ENCODE measurements at places on chromosomes 4 and X.

DNA sequence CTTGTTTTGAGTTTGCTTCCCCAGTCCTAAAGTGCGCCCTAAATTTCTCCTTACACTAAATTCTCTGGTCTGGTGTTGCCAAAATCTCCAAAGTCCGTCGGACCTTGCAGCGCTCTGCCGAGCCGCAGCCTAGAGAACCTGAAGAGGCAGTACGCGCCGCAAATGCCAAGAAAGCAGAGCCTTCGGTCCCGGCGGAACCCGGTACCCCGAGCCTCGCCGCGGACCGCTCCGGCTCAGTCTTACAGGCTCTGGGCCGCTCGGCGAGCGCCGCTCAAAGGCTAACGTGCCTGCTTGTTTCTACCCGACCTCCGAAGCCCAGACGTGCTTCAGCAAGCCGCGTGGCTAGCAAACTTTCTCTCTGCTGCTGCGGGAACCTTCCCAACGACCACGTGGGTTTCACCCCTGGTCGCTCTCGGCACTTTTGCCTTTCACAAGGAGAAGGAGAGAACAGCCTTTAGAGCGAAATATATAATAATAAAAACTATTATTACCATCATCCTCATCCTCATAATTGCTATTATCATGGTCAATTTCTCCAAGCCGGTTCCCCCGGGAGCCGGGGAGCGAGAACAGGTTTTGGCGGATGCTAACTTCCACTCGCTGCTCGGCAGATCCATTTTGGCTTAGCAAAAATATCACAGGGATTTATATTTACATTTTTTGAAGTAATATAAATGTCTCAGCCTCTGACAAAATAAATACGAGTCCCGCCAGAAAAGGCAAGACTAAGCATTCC, 2.2 kb upstream of the HTR2C start:
- no peak for DNase-seq

GRCh38 chrX:96383428-96383827, 301.2 kb upstream of the DIAPH2 start:
- DNase-seq = no peak

- DNase-seq = no peak
These were observed 136.7 kb downstream of the GPR143 start for GRCh38 chrX:9628779-9629493.

GRCh38 chr4:109077505-109077904, 225.0 kb downstream of the COL25A1 start:
- DNase-seq = no peak

DNA sequence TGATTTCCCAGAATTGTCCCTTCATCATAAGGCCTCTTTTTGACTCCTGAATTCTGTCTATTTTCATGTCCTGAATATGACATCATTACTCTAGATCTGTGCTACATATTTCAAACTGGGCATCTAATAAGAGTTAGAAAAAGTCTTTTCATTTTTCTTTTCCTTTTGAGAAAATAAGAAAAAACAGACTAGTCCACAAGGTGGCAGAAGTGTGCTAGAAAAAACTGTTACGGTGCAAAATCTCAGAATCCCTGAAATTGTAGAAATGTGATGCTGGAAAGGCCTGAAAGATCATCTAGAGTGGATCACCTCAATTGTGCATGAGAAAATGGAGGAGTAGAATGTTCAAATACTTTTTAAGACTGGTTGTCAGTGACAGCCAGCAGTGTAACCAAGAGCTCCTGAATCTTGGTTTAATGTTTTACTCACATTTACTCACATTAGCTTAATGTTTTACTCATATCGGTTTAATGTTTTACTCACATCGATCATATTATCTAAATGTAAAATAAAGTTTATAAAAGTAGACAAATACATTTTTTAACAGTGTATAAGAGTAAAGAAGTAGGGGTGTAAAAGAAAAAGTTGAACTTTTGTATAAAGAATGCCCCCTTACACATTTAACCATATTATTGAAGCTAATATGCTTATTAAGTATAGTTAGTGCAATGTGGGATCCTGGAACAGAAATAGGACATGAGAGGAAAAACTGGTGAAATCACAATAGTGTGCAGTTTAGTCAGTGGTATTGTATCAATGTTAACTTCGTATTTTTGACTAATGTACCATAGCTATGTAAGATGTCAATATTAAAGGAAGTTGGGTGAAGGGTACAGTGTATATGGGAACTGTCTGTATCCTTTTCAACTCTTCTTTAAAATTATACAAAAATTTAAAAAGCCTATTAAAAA, 15.2 kb downstream of the ASB11 start:
- no peak for DNase-seq

GRCh38 chrX:81202456-81202819, 536 bp downstream of the SH3BGRL start:
- no peak for DNase-seq

DNA sequence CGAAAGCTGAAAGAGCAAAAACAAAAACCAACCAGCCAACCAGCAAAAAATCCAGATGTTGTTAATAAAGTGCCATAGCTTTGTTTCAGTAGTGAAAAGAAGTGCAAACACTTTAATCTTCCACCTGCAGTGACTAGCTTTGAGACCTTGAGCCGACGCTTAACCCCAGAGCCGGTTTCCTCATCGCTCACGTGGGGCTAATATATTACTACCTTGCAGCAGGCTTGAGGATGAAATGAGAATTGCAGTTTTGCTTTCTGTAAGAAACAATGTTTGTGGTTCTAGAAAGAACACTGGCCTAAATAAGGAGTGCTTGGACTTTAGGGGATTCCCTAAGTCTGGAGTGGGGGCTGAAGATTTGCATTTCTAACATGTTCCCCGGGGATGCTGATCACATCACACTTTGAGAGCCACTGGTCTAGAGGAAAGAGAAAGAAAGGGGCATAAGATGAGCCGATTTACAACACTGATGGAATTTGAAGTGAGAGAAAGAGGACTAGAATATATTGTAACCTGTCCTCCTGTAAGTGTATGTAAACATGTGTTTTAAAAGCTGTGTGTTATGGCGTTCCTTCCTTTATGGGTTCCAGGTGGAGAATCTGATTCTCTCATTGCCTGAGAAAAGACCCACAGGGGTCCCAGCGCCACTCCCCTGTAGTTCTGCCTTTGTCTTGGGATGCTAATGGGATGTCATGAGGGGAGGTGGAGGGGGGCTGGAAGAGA, 1.4 kb downstream of the FGF2 start:
- DNase-seq = peak; percentile 40

- no peak for DNase-seq
These were observed 5.3 kb upstream of the VMA21 start for GRCh38 chrX:151391722-151392121.

GRCh38 chr4:76585897-76586360, 150.9 kb downstream of the SHROOM3 start:
- DNase-seq = no peak

GRCh38 chrX:42248226-42248625, 324.9 kb upstream of the CASK start:
- DNase-seq = no peak

DNA sequence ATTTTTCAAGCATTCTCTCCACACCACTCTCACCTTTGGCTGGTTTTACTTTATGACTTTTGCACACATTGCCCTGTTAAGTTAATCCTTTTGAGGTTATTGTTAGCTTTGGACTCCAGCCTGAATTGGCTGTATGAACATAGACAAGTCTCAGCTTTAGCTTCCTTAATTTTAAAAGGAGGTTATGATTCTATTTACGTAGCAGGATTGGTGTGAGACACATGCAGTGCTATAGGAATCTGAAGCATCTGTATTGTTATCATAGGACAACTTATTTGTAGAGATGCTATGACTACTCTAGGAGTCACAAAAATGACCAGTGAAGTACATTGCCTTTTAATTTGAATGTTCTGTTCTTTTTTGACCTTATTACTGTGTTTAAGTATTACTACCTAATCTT, 15.7 kb downstream of the PGAM4 start:
- DNase-seq = no peak

DNA sequence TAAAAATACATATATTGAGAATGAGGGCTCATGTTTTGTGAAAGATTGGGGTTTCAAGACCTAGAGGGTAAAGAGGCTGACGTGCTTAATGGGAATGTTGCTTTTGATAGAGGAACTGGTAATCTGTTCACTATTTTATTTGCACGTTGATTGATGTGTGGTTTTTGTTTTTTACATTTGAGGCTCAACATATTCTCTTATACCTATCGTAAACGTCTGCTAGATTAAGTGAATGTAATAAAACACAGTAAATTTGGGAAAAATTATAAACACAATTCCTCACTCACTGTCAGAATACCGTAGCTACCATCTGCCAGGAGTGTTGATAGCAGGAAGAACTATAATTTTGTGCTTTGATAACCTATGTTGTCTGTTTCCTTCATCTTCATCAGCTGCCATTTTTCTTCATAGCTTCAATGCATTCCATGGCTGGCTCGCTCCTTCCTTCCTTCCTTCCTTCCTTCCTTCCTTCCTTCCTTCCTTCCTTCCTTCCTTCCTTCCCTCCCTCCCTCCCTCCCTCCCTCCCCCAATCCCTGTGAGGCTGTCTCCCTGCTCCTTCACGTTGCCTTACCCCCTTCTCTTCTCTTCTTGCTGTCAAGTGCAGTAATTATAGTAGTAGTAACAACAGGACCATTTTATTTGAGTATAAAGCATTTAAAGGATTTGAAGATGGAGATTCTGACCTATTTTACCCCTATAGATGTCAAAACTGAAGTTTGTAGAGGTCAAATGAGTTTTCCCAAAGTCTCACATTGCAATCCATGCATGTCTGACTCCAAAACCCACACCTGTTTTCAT, 20.3 kb downstream of the KIT start:
- DNase-seq = no peak

GRCh38 chrX:44514272-44514671, 28.4 kb downstream of the FUNDC1 start:
- DNase-seq = no peak

- DNase-seq = no peak
These were observed 59.3 kb downstream of the NLGN4X start for GRCh38 chrX:6169407-6169806.

- peak; percentile 38 for DNase-seq
These were observed 214.5 kb downstream of the NAF1 start for GRCh38 chr4:162952232-162952631.

- no peak for DNase-seq
These were observed 152.4 kb downstream of the STAG2 start for GRCh38 chrX:124113621-124114600.

- no peak for DNase-seq
These were observed 373.6 kb upstream of the MAGEB2 start for GRCh38 chrX:29841750-29842149.

GRCh38 chrX:17005712-17006368, 59.4 kb downstream of the REPS2 start:
- DNase-seq = no peak

DNA sequence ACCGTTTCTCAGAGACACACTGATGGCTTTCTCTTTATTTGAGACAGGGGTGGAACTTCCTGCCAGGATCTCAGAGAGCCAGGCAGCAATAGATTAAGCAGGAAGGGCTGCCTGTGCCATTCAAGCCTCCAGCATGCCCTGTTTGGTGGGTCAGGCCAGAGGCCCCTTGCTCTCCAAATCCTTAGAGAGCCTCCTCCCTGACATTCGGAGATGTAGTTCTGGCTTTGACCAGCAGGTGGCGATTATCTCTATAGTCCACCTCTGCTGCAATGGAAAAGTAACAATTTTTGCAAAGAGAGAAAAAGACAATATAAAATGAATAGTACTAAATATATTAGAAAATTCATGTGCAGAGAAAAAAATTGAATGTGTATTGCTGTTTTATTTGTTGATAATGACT, 93.9 kb downstream of the NXF2B start:
- no peak for DNase-seq

All from non-pigmented ciliary epithelial cell (primary cell).